RWPE2 (cell line): ENCODE measurements at places on chromosomes 12 and 14.
A peak's percentile ranks its signal among the peaks of the same experiment; 100 is the strongest.

DNA sequence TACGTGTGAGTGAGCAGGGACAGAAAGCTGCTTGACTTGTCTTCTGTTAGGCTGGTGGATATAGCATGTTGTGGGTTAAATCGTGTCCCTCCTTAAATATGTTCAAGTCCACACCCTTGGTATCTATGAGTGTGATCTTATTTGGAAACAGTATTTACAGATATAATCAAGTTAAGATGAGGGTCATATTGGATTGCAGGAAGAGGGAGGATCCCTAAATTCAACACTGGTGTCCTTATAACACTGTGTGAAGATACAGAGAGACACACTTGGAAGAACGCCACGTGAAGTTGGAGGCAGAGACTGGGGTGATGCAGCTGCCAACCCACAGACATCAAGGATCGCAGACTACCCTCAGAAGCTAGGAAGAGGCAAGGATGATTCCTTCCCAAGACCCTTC is 275.2 kb upstream of the SSTR1 start:
- DNase-seq, result no peak

DNA sequence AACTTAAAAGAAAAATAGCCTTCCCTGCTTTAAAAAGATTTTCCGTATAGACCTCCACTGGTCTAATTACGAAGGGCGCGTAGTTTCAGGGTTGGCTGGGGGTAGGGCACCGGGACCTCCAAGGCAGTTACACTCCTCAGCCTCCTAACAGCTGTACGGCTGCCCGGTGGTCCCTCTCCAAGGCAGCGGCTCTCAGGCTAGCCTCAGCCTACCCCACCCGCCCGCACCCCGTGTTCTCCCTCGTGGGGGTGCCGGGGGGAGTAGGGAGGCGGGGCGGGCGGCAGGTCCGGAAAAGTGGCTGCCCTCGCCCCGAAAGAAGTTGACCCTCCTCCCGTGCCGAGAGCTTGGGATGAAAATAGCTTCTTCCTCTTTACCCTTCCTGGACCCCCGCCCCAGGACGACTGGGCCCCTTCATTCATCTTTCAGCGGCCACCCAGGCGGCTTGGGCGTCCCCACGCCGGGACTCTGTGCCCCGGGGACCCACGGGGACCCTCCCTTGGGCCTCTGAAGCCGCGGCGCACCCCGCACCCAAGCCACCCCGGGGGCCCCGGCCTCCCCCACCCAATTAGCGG is 991 bp upstream of the RCOR1 start:
- no peak for DNase-seq

DNA sequence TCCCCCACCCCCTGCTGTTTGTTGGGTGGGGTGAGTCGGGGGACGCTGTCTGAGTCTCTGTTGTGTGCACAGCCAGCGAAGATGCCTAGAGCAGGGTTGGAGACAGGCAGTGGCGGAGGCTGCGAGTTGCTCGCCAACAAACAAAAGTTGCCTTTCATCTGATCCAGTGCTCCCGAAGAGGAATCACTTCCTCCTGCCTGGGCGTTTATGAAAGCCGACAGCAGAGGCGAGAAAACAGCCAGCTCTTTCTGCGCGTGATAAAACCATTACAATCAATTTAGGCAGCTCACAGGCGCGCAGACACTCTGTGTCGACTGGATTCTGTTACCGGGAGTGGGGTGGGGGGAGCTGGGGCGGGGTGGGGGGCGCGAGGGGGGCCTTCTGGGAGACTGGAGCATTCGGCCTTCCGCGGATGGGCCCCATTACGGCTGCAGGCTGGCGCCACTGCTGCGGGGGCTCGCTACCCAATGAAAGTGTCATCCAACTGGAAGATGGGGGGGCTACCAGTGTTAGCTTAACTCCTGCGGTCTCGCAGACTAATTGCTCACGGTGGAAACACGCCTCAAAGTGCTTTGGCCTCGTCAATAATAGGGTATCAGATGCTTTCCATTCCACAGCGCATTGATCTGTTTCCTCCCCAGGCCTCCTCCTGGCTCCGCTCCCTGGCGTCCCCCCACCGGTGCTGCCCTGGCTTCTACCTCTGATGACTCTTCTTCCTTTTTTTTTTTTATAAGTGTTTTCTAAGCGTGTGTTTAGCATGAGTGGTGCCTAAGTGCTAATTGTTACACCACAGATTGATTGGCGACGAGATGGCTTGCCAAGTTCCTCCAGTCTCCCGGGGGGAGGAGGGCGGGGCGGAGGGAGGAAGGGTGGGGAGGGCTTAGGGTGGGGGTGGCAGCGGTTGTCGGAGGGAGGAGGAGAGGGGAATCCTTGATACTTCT is 678.4 kb downstream of the MED13L start:
- DNase-seq, result no peak

DNA sequence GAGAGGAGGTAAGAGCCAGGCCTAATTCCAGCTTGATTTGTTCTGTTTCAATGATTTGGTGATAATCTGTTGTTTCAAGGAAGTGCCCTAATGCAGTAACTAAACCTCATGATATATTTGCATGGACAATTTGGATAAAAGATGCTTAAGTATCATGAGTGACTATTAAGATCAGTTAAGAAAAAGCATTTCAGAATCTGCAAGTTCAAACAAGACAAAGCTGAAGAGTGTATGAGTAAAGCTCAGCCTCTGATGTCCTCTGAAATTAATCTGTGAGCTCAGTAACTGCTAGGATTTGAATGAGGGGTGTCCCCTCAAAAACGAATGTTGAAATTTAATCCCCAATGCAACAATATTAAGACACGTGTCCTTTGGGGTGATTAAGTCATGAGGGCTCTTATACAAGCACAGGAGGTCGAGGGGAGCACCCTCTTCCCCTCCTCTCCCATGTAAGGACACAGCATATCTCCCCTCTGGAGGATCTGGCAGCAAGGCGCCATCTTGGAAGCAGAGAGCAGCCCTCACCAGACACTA is 949.2 kb downstream of the GALC start:
- DNase-seq, result no peak

- no peak for DNase-seq
These were observed 895 bp upstream of the PRKAB1 start for GRCh38 chr12:119666900-119667576.

- peak; percentile 95 for DNase-seq
These were observed at the start of gene KRT7 for GRCh38 chr12:52232674-52233461. Gene KRT7 (plus strand): TSS chr12:52233243. CDS start chr12:52233297, 54 bp downstream.

- peak; percentile 81 for DNase-seq
These were observed 7.2 kb upstream of the SDR9C7 start for GRCh38 chr12:56941299-56942017.

DNA sequence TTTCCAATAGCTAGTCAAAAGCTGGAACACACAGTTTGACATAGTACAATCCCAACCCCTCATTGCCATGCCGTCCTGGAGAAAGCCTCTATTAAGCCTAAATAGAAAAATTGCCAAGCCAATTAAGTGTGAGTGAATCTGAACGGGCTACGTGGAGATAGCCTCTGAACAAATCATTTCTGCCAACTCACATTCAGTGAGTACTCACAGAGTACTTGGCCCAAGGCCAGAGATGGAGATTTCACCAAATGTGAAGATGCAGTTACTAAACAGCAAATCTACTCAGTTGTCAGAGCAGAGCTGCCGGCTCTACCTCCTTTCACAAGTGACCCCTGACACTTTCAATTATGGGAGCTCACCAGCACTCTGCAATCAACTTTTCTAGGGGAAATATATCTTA is 350.0 kb downstream of the GALC start:
- DNase-seq, result no peak

DNA sequence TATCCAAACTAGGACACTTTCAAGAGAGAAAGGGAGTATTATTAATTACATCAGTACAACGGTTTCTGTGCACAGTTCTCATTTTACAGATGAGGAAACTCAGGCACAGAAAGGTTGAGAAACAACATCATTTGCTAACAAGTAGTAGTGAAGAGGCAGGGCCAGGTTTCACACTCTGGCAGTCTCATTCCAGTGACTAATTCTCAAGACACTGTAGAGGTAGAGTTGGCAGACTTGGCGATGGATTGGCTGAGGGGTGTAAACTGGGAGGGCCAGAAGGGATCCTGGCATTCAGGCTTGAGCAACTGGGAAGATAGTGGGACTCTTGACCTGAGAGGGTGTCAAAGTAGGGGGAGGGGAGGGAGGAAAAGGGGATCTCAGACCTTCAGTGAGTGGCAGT is 73.8 kb upstream of the BDKRB2 start:
- DNase-seq, result no peak

DNA sequence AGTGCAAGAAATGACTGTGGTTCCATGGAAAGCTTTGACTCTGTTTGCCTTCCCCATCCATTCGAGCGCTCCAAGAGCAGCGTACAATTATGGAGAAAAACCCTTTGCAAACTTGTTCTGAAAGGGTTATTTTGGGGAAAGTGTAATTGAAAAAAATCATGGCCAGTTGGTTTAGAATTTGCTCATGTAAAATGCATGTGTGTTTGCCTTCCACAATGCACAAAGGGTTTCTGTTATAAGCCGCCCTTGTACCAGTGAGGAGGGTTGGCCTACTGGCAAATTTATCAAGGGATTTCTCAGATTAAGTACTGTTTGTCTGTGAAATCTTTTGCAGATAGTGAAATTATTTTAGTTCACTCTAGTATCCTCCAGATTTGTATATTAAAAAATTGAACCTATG is 62.7 kb upstream of the PELI2 start:
- no peak for DNase-seq

DNA sequence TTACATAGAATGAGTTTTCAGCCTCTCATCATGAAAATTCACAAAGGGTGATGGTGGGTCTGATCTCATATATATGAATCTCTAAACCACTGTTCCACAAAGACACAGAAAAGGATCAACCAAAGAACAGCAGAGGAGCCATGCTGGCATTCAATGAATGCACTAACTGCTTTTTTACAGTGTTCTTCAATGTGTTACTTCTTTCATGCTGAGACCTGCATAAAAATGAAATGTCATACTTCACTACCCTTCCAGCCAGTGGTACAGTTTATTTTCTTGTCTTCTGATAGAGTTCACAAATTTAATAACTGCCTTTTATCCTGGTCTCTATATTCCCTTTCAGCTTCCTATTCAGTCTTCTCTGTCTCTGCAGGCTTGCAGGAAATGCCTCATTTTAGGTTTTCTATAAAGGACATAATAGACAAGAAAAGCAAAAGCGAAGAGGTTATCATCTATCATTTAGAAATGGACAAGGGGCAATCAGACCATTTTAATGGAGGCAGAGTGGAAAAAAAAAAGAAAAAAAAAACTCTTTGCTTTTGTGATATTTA is 836.7 kb upstream of the FOXG1 start:
- no peak for DNase-seq

GRCh38 chr14:75806352-75806832 is 145.3 kb downstream of the TTLL5 start:
- no peak for DNase-seq

DNA sequence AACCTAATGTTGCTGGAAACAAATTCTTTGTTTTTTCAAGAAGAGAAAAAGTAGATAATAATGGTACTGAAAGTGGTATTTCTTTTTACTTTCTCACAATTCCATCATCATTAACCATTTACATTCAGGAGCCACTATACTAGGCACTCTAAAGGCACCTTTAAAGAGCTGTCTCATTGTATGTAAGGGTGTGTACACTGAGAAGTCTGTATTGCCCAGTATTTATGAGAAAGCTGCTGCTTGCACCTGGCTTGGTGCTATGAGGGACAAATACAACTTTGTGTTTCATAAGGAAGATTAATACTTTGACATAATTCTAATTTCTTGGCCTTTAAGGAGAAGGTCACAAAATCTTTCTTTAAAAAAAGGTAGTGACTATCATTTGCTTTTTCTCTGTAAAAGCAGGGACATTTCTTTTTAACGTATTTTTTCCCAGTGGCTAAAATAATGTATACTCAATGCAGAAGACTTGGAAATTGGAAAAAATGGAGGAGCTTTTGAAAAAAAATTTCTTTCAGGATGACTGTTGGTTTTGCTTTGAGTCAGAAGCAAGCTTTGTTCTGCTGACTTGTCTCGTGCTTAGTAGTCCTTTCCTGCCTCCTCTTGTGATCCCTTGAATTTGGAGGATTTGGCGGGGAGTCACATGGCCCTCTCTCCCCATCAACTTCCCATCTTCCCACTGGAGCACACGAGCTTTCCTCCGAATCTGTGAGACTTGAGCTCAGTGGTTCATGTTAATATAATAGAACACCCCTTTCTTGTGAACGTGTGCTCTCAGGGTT is 50.1 kb downstream of the RASSF3 start:
- no peak for DNase-seq

DNA sequence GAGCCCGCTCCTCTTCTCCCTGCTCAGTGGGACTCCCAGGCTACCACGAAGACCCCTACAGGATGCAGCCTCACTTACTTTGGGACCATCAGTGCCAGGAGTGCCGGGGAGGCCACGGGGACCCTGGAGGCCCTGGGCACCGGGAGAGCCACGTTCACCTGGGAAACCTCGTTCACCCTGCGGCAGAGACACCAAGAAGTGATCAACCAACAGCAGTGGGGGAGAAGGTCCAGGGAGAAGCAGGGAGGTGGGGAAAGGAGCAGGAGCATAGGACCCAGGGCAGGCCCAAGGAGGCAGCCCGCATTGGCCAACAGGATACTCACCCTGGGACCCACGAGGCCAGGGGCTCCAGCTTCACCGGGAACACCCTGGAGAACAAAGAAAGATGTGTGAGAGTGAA is 19.4 kb downstream of the TMEM106C start:
- DNase-seq, result no peak

DNA sequence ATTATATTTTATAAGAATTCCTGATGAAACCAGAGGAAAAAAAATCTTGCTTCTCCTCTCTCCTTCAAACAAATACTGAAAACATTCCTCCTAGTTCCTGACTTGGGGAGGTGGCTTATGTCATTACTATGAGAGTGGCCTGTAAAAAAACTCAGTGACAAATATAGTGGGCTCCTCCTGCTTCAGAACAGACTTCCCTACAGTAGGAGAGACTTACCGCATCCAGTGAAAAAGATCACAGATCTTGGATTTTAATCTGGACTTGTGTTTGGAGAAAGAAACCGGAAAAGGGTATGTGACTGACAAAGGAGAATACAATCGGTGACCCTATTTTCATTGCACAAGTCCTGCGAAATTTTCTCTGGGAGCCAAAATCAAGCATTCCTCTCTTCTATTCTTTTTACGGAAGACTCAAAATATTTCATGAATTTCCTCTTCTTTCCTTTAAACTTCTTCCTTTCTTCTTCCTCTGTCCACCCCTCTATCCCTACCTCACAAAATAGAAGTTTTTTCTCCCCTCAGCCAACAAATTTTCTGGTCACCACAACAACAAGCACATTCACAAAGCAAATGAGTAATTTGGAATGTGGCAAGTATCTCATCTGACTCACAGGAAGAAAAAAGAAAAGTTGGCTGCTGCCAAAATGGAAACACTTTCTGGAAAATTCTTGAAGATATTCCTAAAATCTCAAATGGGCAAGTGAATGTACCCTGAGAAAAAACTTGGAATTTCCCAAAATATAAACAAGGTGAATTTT is 185.1 kb upstream of the CDKN3 start:
- DNase-seq, result no peak

GRCh38 chr14:103280278-103280928 is 53.6 kb upstream of the EIF5 start:
- no peak for DNase-seq

DNA sequence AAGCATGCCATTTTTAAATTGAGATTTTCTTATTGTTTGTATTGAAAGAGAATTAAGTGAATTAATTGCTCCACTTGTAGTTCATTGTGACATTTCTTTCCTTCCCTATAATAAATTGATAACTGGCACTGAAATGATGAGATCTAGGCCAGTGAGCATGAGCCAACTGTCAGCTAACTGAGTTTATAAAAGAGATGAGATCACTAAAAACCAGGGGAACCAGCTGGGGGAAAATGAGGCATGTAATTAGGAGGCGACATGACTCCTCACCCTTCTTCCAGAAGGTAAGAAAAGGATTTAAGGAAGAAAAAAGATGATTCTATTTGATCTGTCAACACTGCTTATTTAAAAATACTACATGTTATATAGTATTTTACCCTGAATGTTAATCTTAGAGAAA is 104.5 kb upstream of the DNM1L start:
- no peak for DNase-seq

- no peak for DNase-seq
These were observed 66.0 kb upstream of the GTF2A1 start for GRCh38 chr14:81286574-81287370.
